ENCODE measurements at places on chromosomes 16 and 17.
A peak's percentile ranks its signal among the peaks of the same experiment; 100 is the strongest.

DNA sequence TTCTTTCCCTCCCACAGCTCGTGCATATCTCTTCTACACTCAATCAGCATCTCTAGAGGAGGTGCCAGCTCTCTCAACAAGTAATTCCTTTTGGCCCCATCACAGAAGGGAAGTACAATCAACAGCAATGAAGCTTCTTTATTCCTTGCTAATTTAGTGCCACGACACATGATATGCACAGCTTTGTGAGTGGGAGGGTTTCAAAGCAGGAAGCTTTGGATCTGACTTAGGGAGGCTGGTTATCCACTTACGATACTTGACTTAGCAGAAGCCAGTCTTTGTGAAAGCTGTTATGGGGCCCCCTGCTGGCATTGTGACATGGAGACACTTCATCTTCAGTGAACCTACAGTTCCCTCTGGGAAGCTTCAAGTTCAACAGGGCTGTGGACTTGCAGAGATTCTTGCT is 81.0 kb downstream of the TMEM100 start:
- peak; percentile 85 for DNase-seq

DNA sequence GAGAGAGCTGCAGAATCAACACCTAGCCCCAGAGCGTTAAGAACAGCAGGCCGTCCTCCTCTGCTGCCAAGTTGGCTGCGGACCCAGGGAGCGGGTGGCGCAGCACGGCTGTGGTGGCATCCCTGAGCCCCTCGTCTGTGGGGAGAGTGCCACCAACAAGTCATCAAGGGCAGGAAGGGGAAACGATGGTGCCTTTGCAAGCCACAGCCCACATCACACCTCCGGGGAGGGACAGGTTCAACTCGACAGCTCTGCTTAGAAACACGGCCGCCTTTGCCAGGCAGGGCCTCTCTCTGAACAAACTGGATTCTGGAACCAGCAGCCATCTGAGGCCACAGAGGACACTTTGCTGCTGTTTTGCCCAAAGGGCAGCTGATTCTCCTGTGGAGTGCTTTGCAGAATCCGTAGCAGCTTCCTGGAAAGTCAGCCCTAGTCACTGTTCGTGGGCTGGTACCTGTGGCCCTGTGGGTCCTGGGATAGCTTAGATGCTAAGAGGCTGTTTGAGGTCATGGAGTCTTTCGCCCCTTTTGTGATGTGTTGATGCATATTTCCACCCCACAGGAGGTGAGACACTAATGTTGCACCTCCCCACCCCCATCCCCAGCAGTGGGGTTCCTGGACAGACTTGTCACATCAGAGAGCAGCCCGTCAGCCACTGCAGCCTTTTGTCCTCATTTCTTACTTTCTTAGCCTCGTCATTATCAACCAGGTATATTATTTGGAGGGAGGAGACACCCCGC is 270.6 kb downstream of the CPPED1 start:
- no peak for DNase-seq

DNA sequence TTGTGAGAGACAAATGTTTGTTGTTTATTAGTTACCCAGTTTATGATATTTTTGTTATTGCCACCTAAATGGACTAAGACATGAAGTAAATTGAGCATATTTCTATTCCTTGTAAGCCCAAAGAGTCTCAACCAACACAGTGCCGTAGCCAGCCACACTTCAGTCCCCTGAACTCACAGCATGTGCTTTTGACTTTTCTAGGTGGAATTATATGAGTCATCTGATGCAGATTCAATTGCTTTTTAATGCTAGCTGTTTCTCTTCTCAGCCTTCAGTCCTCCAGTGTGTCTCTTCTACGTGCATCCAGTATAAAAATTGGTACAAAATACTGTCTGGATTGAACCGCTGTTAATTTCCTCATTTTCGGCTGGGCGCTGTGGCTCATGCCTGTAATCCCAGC is 39.0 kb downstream of the IQCK start:
- DNase-seq, result no peak

GRCh38 chr16:50285406-50286003 is 19.2 kb downstream of the ADCY7 start:
- DNase-seq, result no peak

GRCh38 chr16:66886914-66887313 is 6.6 kb downstream of the PDP2 start:
- no peak for DNase-seq

GRCh38 chr17:50132104-50132794 is 2.3 kb upstream of the SAMD14 start:
- DNase-seq, result no peak

DNA sequence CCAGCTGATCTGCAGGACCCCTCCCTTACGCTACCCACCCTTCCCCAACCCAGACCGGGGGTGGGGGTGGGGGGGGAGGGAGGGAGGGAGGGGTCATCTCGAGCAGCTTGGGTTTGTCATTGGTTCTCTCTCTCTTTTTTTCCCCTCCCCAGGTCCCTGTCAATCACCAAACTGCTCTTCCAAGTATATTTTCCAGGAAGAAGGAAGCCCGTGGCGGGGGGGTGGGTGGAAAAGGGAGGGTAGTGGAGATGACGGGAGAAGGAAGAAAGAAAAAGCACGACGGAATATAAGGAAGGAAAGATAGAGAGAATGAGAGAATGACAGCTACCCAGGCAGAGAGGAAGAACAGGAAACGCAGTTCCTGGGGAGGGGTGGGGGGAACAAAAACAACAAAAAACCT is 17.9 kb downstream of the SALL1 start:
- no peak for DNase-seq

DNA sequence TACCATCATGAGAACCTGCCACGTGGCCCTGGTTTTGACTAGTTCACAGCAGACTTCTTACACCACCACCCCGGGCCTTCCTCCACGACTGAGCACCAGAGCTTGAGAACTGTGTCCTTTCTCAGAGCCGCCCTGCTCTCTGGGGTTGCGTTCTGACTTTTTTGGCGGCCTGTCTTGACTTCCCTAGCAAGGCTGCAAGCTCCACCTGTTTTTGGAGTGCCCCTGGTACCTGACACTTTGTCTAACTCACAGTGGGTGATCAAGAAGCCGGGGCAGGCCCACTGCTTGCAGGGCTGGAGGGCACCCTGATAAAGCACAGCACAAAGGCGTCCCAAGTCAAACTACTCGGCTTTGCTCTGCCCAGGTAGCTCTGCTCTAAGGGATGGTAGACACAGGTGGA is 154.3 kb downstream of the SDK2 start:
- DNase-seq, result no peak

- DNase-seq, result peak; percentile 82
These were observed 10.1 kb downstream of the P3H4 start for GRCh38 chr17:41801374-41802271.

DNA sequence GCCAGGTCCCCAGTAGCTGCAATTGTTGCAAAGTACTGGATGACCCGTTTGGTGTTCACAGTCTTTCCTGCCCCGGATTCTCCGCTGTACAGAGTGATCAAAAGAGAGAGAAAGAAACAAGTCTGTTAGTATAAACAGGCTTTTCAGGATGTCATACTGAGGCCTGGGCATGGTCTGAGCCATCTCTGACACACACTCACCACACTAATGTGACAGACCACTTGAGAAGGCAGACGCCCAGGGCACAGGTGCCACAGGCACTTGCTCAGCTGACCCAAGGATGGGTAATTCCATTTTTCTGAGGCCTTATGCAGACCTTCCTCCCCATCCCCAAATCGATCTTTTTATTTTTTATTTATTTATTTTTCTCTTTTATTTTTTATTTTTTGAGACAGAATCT is 7.5 kb downstream of the MYH3 start:
- no peak for DNase-seq
